ENCODE measurements at places on chromosomes 4 and X.

GRCh38 chr4:10716163-10716562 lies 31.6 kb upstream of the CLNK start:
- no peak for DNase-seq

- DNase-seq, result no peak
Measured at GRCh38 chr4:186689476-186689875, 34.2 kb downstream of the FAT1 start.

DNA sequence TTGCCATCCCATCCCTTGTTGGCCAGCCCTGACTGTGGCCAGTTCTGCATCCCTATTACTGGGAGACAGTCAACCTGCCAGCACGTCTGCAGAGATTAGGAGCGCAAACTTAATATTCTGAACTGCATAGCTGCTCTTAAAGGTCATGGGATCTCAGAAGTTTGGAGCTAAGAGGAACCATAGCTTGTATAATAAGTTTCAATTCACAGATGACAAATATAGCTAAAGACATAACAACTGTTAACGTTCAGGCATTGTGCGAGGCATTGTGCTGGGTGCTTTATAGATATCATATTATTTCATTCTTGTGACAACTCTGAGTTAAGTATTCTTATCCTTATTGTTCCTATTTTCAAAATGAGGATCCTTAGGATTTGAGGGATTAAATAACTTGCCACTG lies 3.7 kb downstream of the SCARB2 start:
- no peak for DNase-seq

- DNase-seq, result no peak
Measured at GRCh38 chr4:42708625-42709024, 51.7 kb upstream of the ATP8A1 start.

DNA sequence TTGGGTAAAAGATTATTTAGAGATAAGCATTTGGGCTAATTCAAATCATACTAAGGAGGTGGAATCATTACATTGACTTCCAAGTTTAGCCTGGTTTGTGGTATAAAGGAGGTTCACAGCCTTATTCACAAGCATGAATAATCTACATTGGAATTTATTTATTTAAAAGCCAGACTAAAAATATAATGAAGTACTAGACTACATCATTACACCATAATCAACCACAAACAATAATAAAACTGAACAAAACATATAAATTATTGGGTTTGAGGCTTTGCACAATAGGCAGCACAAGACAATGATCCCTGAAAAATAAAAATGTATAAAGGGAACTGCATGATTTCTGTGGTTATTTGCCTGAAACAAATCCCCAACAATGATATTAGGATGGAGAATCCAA lies 314.0 kb downstream of the GBA3 start:
- no peak for DNase-seq

GRCh38 chr4:3683077-3683743 lies 83.0 kb upstream of the ADRA2C start:
- DNase-seq, result no peak

GRCh38 chr4:104811727-104812126 lies 317.0 kb upstream of the CXXC4 start:
- DNase-seq, result no peak

DNA sequence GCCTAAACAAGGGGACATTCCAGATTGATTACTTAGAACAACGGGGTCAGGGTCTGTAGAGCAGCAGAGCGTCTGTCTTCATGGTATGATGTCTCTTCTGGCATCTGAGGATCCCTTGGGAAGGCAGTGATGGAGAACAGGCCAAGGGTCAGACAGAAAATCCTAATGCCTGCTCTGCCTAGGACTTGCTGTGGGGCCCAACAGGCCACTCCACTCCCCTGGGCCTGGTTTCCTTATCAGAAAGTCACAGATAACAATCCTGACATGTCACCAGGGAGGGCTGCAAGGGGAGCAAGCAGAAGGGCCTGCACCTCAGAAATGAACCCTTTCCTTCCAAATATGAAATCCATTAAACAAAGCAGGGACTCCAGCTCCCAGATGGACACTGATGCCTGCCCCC lies 21.4 kb upstream of the ARHGAP6 start:
- no peak for DNase-seq

DNA sequence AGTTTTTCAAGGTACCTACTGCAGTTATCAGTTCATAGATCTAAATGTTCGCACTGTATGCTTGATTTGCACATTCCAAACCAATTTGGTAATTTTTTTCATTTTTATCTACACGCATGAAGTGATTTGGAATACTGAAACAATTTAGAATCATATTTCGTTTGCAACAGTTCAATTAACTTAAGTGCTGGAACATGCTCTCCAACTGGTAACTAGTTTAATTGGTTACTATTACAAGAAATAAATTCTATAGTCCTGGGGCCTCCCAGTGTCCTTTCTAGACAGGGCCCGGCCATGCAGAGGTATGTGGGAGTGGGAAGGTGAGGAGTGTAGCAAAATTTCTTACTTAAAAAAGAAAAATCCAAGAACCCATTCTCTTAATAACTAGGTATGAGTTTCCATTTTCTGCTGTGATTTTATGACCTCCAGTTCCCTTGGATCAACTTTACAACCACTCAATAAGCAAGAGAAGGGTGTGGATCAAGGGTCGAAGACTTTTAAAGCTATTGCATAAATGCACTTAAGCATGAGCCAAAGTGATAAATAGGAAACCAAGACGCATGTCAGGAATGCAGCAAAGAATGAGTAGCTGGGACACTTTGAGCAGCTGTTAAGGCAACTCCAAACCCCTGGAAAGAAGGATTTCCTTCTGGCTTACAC lies 106.9 kb downstream of the PPARGC1A start:
- DNase-seq, result no peak

DNA sequence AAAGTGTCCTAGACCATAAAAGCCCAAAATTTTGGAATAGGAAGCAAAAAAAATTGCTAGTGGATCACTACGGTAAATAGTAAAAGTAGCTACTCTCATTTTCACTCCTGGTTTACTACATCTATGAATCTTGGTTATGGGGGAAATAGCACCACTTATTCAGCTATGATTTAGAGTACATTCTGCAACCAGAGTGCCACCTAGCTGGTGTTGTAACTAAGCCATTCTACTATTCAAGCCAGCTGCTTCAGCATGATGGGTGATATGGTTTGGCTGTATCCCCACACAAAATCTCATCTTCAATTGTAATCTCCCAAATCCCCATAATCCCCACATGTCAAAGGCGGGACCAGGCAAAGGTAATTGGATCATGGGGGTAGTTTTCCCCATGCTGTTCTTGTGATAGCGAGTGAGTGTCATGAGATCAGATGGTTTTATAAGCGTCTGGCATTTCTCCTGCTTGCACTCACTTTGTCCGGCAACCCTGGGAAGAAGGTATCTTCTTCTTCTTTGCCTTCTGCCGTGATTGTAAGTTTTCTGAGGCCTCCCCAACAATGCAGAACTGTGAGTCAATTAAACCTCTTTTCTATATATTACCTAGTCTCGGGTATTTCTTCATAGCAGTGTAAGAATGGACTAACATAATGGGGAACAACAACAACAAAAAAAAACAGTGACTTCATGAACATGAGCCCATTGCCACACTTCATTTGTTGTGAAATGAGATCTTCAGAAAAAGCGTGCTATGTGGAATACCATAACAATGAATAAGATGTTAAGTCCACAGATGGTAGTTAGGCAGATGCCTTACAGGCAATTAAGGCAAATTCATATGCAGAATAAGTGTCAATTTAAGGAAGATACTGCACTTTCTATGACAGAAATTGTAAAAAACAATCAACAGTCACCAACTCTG lies 280.1 kb downstream of the PABPC4L start:
- no peak for DNase-seq

DNA sequence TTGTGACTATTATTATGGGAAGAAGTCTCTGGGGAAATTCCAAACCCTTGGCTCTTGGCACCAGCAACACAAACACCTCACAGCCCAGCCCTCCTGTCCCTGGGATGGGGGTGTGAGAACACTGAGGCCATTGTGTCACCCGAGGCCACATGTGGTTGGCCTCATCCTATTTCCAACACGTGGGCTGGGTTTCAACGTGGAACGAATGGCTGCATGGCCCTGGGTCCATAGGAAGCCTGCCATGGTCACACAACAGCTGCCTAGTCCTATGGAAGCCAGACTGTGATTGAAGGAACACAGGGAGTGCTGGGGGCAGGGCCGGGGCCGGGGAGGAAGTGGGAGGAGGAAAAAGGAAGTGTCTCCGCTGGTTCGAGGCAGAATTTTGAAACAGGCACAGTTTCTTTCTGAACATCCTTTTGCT lies 10.0 kb downstream of the CLCN4 start:
- peak; percentile 67 for DNase-seq

DNA sequence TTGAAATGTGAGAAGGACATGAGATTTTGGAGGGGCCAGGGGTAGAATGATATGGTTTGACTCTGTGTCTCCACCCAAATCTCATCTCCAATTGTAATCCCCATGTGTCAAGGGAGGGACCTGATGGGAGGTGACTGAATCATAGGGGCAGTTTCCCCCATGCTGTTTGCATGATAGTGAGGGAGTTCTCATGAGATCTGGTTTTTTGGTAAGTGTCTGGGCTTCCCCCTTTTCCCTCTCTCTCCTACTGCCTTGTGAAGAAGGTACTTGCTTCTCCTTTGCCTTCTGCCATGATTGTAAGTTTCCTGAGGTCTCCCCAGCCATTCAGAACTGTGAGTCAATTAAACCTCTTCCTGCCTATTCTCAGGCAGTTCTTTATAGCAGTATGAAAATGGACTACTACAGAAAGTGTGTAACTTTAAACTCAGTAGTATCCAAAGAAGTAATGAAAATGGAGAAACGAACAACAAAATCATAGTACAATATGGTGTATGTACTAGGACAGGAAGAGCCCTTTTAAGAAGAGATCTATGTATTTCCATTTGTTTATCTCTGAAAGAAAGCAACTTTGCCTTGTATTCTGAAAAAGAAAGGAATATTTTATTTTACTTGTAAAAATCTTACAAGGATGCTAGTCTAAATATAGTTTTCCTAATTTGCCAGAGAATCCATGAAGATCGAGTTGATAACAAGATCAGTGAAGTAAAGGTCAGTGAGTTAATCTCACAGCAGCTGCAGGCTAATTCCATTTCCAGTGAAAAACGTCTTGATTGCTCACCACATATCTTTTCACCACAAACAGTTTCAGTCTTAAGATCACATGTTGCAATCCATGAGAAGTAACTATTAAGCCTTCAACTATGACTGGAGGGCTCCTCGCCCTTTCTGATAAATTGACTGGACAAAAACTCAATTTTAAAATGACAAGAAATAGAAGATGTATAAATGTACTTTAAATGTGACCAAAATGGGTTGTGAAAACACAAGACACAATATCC lies 20.5 kb downstream of the PKD2 start:
- DNase-seq, result peak; percentile 47

DNA sequence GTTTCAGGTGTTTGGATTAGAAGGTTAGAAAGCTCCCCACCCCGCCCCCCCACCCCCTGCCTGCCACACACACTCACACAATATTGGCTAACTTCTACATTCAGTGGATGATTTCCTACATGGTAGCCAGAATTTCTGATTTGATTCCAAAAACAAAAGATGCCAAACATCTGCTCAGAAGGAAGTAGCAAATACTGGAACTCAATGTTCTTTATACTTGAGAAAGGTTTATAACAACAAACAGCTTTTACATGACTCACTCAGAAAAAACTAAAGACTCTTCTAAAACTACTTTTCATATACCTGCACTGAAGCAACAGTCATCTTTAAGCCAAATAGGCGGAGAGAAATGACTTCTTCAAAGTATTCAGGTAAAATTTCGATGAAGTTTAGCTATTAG lies 750.5 kb upstream of the POU3F4 start:
- DNase-seq, result no peak

GRCh38 chr4:110681381-110681780 lies 58.5 kb upstream of the PITX2 start:
- DNase-seq, result no peak

GRCh38 chr4:138223231-138223910 lies 18.8 kb downstream of the SLC7A11 start:
- DNase-seq, result no peak

- DNase-seq, result peak; percentile 72
Measured at GRCh38 chr4:139763672-139764071, 98.1 kb downstream of the MGST2 start.

DNA sequence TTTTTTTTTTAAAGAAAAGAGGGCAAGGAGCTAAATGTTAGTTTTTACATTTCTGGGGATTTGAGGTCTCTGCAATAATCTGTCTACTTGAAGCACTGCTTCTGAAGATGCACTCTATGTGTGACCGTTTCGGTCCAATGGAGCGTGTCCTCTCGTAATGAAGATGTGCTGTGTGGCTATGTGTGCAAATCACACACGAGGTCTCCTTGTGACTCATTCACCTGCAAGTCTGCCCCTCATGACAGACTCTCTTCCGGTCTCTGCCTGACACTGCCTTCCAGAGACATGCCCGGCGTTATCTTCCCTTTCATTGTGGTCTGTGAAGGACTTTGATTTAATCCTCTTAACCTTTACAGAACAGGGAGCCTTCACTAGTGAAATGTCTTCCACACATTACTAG lies 84.3 kb downstream of the TRAM1L1 start:
- no peak for DNase-seq

GRCh38 chr4:19239565-19239964 lies 1012.1 kb upstream of the SLIT2 start:
- DNase-seq, result no peak

GRCh38 chrX:38664285-38664684 lies 102.9 kb downstream of the TSPAN7 start:
- DNase-seq, result no peak

DNA sequence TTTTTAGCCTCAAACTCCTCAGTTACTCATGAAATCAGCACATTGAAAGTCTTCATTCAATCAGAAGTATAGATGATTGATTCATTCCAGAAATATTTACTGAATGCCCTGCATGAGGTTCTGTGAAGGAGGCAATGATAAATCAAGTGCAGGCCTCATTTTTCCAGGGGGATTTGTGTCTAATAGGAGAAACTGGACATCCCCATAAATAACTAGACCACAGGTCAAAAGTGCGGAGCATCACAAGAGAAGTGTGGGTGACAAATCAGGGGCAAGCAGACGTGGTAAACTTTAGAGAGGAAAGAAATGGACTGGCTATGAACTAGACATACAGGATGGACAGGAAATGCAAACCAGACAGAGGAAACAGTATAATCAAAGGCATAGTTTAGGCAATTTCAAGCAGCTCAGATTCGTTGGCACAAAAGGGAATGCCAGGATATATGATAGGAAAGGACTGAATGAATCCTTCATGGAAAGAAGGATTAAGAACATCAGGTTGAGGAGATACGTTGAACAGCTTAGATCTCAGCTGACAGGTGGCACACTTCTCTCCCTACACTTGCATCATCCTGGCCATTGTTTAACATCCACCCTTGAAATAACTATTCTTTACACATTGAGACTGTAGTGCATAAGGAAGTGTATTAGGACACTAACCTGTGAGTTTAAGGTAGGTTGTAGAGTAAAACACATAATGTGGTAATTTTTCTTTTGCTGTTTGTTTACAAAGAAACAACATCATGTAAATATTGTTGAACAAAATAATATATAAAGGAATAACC lies 69.6 kb upstream of the RASGEF1B start:
- no peak for DNase-seq

GRCh38 chr4:40688446-40689095 lies 58.9 kb upstream of the RBM47 start:
- no peak for DNase-seq

GRCh38 chr4:41148292-41148691 lies 66.0 kb downstream of the APBB2 start:
- no peak for DNase-seq

- no peak for DNase-seq
Measured at GRCh38 chr4:138868562-138868961, 147.0 kb upstream of the NOCT start.

GRCh38 chr4:168082379-168082778 lies 10.0 kb upstream of the ANXA10 start:
- no peak for DNase-seq

GRCh38 chr4:152870606-152871005 lies 65.5 kb upstream of the FHDC1 start:
- DNase-seq, result no peak

GRCh38 chr4:173699841-173700475 lies 169.9 kb upstream of the HAND2 start:
- DNase-seq, result no peak

Data from inflammatory macrophage treated with lipopolysaccharide for 1 hour (primary cell).